ENCODE measurements at places on chromosomes 1 and 21.

DNA sequence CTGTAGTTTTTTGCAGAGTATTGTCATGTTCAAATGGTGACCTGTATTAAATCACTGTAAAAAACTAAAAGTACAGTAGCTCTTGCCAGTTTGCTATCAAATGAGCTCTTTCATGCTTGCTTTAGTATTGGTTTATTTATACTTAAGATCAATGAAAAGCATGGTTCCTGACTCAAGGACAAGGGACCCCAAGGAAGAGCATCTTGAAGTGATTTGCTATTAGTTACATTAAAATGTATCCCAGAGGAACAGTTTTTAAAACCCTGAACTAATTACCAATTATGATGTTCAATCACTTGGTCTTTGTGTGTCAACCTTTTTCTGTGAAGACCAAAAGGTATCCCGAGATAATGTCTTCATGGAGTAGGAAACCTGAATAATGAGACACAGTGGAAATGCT lies at the start of gene OR13G1:
TSS of gene OR13G1 (minus strand) at position 101 of the 400 bp plus-strand sequence. CDS start 6,698 bp downstream, outside the sequence.
- no peak for DNase-seq

DNA sequence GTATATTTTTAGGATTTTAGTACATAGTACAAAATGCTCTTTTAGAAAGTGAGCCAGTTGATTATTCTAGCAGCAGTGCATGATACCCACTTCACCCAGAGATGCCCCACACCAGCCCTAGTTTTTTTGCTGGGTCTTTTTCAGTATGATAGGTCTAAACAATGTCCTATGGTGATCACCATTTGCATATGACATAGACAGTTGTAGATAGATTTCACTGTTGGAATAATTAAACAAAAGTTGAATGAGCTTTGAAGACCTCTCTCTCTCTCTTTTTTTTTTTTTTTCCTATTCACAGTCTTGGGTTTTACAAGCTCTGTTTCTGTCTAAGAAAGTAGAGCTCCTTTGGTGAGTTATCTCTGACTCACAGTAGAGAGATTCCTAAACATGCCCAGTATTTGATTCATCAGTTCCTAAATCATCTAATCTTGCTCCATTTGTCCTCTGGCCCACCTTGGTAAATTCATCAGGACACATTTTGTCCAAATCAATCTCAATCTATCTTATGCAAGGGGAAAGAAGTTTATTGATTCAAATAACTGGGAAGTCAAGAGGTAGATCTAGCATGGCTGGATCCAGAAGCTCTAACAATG lies 44.7 kb upstream of the VAV3 start:
- peak; percentile 76 for DNase-seq

- no peak for DNase-seq
Measured at GRCh38 chr1:41582351-41582750, 97.9 kb upstream of the EDN2 start.

- DNase-seq, result no peak
Measured at GRCh38 chr1:246640747-246641146, 74.5 kb downstream of the CNST start.

DNA sequence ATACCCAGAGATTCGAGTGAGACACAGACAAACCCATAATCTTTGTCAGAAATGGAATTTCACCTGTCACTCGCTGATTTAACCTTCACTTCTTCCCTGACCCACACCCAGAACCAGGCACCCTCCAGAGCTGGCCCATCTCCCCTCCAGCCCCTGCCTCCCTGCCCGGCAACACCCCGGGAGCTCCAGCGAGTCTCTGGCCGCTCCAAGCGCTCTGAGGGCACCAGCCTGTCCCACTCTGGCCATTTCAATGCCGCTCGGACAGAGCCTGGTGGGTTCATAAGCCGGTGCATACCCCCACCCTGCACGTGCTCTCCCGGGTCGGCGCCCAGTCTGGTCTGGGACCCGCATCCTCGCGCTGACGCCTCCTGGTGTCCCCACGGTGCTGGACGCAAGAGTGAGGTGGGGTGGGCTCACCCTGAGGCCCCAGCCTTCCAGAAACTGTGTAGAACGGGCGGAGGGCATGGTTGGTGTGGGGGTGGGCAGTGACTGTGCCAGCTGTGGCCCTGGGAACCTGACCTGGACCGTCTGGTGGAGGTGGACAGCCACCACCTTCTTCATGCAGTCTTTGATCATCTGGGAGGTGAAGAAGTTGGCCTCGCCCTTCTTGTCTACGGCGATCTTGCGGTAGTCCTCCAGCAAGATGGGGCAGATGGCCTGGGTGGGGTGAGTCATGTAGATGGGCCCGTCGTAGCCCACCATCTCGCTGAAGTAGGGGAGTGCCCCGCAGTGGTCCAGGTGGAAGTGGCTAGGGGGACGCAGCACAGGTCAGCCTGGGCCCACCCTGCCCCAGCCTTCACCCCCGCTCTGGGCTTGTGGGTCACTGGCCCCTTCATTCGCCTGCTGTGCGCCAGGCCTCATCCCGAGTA lies 5.4 kb downstream of the INTS11 start:
- DNase-seq, result no peak

GRCh38 chr1:100583827-100584226 lies 45.9 kb downstream of the GPR88 start:
- DNase-seq, result no peak

All from M059J (cell line).